ENCODE measurements at places on chromosomes 6 and 20.

DNA sequence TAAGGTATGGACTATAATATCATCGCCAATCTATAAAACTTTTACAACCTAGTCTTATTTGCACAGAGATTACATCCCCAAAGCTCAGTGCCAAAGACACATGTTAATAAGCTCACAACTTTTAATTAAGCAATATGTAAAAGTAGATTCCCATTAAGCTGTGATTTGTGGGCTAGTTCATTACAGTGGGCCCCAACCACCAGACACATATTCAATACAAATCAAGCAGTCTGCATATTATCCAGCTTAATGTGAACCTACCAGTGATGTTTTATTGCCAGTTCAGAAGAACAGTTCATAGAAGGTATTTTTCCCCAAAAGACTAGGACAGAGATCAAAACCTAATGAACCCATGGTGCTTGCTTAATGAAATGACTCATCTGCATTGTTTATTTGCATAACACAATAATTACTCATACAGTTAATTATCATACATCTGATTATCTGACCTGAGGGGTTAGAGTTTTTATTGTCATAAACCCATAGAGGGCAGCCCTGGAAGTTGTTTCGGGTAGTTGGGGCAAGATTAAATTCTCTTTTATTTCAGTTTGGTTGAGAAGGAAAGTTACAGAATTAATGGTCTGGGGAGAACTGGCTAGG is 831.0 kb downstream of the TFAP2A start:
- no peak for DNase-seq

DNA sequence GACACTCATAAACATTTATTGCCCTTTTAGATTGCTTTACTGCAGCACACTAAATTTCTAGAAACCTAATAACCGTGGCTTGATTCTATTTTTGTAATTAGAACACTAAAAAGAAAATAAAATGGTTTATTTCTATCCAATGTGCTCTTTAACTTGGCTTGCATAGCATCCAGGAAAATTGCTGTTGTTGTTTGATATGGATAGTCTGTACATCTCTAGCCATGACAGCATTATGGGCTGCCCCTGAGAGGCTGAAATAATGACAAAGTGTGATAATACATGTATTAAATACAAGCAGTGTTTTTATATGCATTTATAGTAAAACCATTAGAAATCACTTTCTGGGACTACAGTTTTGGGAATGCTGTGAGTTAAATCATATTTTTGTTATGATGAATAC is 472.5 kb downstream of the EPM2A start:
- DNase-seq: no peak

- DNase-seq: no peak
Observed at GRCh38 chr6:125188037-125188436, 34.5 kb downstream of the TPD52L1 start.

GRCh38 chr20:44543358-44543757 is 21.5 kb upstream of the SERINC3 start:
- no peak for DNase-seq

GRCh38 chr6:90610301-90610750 is 23.5 kb upstream of the MAP3K7 start:
- no peak for DNase-seq

DNA sequence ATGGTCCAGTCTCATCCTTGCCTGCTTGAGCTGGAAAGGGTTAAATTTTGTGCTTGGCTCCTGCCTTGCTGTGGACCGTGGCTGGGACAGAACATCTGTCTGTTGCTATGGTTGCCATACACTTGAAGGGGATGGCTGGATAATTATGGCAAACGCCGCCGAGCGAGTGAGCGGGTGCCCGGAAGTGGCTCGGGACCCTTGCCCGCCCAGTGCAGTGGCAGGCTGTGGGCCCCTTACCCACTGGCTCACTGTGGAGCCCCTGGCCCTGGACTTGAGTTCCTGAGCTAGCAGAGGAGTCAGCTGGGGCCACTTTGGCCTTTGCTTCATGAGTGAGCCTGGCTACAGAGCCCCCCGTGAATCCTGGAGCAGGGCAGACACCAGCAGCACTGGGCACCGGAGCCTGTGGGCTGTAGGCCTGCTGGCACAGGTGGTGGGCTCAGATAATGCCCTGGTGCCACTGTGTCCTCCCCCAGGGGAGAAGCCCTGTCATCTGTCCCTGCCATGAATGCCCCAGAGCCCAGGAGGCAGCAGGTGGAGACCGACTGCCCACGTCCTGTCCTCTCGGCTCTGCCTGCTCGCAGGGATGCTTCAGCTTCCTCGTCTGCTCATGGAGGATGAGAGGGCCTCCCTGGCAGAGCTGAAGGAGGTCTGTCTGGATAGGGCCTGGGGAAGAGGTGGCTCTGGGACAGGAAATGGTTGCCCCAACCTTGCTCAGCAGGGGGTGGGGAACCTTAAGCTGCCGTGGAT is 25.5 kb upstream of the NOL4L start:
- no peak for DNase-seq

GRCh38 chr6:132087391-132087790 is 136.2 kb upstream of the CCN2 start:
- no peak for DNase-seq

DNA sequence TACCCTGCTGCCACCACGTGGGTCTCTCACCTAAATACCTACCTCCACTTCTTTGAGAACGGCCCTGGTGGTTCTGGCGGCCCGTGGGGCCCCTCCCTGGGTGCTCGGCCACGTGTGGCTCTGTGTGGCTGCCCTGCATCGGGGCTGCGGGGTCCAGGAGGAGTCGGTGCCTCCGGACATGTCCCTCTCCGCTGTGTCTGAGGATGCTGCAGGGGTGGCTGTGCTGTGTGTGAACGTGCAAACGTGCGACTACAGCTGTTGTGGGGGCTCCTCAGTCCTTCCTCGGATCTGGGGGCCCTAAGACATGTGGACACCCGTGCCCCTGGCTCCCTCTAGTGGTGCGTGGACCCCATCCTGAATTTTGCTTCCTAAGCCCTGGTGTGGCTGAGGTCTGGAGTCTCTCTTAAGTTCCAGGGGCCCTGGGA is 691.8 kb downstream of the QKI start:
- no peak for DNase-seq

DNA sequence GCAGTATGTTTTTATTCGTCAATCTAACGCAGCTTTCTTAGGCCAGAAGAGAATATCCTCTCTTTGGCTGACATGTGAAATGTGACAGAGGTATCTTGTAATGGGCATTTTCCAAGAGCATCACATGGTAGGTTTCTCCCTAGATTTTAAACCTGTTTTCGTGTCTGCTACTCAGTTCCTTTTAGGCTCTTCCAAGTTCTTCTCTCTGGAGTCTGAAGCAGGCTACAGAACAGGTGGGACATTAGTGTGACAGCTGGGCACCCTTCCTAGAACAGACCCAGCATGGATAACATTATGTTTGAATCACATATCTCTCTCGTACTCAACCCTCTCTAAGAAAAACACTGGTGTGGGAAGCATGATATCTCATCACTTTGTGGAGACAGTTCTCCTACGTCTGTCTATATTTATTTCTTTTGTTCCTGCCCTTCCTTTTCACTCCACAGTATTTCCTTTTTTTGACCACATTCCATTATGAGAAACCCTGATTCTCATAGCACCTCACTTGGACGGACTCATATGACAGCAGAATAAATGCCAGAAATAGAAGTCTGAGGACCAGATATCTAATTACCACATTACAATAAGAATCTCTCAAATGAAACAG is 263.4 kb downstream of the NKAIN2 start:
- no peak for DNase-seq

DNA sequence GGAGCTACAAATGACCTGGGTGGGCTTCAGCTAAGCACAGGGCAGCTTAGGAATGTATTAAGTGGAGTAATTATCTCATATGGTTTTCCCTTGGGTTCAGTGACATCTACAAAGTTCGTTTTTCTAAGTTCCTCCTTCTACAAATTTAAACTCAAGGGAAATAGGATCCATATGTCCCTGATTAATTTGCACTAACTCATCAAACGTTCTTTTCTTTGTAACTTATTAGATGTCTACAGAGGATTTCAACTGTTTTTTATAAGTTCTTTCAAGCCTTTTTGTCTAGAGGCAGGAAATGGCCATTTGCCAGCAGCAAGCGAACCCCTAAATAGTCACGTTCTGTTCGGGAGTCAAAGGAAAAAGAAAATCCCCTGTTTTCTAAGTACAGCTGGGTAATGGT is 1060.3 kb downstream of the KIF16B start:
- no peak for DNase-seq

DNA sequence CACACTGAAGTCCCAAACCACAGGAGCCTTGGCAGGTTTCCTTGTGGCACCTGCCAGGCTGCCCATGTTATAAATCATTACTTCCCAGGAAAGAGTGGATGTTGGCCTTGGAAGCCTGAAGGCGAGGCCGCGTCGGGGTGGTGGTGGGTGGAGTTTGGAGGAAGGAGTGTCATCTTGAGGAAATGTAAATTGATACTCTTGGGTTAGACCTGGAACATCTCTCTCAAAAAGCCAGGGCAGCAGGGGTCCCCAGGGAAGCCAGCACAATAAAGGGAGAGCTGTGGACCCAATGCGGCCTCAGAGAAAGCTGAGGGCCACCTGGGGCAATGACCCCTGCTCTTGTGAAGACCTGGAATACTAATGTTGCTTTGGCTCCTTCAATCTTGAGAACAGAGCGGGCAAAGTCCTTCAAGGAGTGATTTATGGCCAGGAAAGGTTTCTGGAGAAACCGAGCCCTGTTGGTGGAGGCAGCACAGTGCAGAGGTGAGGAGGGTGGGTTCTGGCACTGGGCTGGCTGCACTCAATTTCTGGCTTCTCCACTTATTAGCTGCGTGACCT is 26.3 kb upstream of the TRAF3IP2 start:
- no peak for DNase-seq

- no peak for DNase-seq
Observed at GRCh38 chr6:24394061-24394779, 8.5 kb upstream of the MRS2 start.

GRCh38 chr6:127566119-127566518 is 10.9 kb upstream of the C6orf58 start:
- DNase-seq: no peak

DNA sequence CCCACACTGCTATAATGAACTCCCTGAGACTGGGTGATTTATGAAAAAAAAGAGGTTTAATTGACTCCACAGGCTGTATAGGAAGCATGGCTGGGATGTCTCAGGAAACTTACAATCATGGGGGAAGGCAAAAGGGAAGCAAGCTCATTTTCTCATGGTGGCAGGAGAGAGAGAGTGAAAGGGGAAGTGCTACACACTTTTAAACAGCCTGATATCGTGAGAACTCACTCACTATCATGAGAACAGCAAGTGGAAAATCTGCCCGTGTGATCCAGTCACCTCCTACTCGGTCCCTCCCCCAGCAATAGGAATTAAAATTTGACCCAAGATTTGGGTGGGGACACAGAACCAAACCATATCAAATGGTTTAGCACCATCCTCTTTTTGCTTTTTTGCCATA is 116.6 kb upstream of the CEP162 start:
- no peak for DNase-seq

GRCh38 chr20:11437611-11438380 is 479.9 kb upstream of the BTBD3 start:
- no peak for DNase-seq

GRCh38 chr20:63966944-63967322 is 2.8 kb downstream of the ZNF512B start:
- no peak for DNase-seq

DNA sequence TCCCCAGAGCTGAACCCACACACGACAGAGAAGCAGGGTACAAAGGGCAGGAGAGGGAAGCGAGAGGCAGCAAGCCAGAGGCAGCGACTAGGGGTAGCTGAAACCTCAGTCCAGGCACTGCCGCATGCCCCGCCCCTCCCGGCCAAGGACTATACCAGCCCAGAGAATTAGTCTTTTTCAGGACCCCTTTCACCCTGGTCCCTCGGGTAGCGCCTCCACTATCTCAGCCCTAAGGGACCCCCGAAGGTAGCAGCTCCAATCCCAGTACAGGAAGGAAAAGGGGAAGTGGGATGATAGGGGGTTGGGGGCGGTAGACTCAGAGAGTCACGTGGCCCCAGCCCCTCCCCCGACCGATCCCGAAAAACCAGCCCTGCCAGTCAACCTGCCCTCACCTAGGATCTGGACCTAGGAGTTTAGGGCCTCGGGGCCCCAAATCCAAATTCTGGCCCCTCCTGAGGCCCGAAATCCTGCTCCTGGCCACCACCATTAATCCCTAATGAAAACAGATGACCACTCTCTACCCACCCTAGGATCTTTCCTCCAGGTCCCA is 1.3 kb downstream of the RGL2 start:
- no peak for DNase-seq

DNA sequence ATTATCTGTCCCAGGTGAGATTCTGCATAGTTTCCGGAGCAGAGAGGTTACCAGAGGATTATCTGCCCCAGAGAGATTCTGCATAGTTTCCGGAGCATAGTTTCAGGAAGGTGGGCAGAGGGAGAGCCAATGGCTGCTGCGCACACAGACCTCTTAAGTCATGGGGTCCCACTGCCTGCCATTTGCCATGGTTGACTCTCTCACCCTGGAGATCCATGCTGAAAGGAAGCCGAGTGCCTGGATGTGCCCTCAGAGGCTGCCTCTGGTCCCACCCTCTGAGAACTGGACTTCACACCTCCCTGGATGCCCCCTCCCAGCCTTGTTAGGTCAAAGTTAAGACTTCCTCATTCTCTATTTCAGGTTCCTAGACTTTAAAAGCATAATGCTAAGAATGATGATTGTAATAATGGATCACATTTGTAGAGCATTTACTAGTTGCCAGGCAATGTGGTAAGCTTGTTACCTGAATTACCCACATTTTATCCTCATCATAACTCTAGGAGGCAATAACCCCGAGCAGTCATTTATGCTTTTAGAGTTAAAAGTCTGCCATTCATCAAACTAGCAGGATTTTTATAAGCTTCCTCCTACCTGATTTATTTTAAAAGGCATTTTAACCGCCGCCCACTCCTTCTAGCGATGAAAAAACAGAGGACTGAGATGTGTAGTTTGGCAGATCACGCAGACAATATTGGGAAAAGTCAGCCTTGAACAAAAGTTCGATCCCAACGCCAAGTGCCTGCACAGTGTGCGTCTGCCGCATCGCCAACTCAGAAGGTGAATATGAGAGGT is 11.9 kb downstream of the SERPINB9 start:
- DNase-seq: no peak

DNA sequence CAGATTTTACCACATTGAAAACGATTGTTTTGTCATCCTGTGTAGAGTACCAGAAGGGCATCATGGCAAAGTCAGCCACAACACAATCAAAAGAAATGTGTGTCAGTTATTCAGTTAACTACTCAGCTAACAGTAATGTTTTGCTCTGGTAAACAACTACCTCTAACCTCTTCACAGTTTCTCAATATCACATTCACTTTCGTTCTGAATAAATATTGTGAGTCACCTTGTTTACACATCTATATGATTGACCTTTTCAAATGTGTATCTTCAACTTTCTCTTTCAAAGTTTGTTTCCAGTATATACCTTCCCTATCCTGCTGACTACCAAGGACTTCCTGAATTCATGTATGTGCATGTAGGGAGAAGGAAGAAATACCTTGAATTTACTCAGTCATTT is 216.6 kb upstream of the UFL1 start:
- no peak for DNase-seq
